ENCODE measurements at places on chromosomes 3 and 15. TPM values are rescaled to one million over a fixed set of nuclear protein-coding genes. Genes with fewer than 3 reads are reported as not detected.

DNA sequence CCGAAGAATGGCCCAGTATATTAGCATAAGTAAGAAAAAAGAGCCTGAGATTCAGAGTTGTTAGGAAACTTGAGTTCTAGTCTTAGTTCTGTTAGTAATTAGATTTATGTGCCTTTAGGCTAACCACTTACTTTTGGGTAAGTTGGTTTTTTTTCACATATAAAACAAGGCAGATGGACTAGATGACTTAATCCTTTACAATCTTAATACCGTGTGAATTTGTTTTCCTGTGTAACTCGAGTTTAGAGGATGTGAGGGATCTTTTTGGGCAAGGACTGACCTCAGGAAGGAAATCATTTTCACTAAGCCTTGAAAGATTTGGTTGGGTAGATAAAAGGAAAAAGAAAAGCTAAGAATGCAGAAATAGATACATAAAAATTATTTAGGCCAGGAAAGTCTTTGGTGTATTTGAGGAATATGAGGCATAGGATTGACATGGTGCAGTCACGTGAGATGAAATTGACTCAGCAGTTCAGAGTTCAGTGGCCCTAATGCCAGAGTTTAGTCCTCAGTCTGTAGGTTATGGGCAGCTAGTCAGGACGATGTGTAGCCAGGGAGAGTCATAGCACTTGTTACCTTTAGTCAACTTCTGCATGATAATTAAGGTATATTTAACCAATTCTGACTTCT, 34.6 kb downstream of the PAK2 start:
- H3K4me3 ChIP-seq, result no peak overlapping the region
- DNase-seq, result no peak
- H3K4me1 ChIP-seq, result peaks cover 3% of the 10 kb centered on the region
- no peak overlapping the region for H3K27ac ChIP-seq

The DAZL gene
- total RNA-seq, result not detected

GRCh38 chr3:13233487-13234485, 160.6 kb upstream of the IQSEC1 start:
- DNase-seq, result no peak
- H3K27me3 ChIP-seq, result no peaks in the 10 kb centered on the region
- no peak overlapping the region for H3K27ac ChIP-seq
- no peaks in the 10 kb centered on the region for H3K4me1 ChIP-seq

- H3K27me3 ChIP-seq, result no peaks in the 10 kb centered on the region
- H3K4me3 ChIP-seq, result no peak overlapping the region
- H3K36me3 ChIP-seq, result no peaks in the 10 kb centered on the region
These were observed 50.1 kb downstream of the ITGB5 start for GRCh38 chr3:124837065-124837464.

GRCh38 chr3:128742821-128743594, 17.0 kb downstream of the RAB7A start:
- no peaks in the 10 kb centered on the region for H3K4me1 ChIP-seq
- no peak for DNase-seq
- no peak overlapping the region for H3K4me3 ChIP-seq
- H3K27me3 ChIP-seq, result no peaks in the 10 kb centered on the region
- H3K27ac ChIP-seq, result no peak overlapping the region
- no peaks in the 10 kb centered on the region for H3K36me3 ChIP-seq

GRCh38 chr3:22117751-22118346, 366.8 kb upstream of the ZNF385D start:
- H3K4me3 ChIP-seq, result no peak overlapping the region
- no peaks in the 10 kb centered on the region for H3K27me3 ChIP-seq
- H3K36me3 ChIP-seq, result no peaks in the 10 kb centered on the region
- no peaks in the 10 kb centered on the region for H3K4me1 ChIP-seq
- DNase-seq, result no peak

DNA sequence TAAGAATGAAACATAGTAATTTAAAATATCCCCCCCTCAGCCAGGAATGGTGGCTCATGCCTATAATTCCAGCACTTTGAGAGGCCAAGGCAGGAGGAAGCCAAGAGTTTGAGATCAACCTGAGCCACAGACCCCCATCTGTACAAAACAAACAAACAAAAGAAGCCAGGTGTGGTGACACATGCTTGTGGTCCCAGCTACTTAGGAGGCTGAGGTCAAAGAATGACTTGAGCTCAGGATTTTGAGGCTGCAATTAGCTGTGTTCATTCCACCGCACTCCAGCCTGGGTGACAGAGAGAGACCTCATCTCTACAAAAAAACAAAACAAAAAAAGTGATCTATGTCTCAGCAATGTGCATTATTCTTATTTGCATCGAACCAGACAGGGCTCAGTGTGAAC, 800.8 kb downstream of the MCTP2 start:
- H3K4me3 ChIP-seq, result no peak overlapping the region
- H3K27ac ChIP-seq, result no peak overlapping the region
- no peaks in the 10 kb centered on the region for H3K27me3 ChIP-seq
- no peak for DNase-seq
- no peaks in the 10 kb centered on the region for H3K4me1 ChIP-seq

DNA sequence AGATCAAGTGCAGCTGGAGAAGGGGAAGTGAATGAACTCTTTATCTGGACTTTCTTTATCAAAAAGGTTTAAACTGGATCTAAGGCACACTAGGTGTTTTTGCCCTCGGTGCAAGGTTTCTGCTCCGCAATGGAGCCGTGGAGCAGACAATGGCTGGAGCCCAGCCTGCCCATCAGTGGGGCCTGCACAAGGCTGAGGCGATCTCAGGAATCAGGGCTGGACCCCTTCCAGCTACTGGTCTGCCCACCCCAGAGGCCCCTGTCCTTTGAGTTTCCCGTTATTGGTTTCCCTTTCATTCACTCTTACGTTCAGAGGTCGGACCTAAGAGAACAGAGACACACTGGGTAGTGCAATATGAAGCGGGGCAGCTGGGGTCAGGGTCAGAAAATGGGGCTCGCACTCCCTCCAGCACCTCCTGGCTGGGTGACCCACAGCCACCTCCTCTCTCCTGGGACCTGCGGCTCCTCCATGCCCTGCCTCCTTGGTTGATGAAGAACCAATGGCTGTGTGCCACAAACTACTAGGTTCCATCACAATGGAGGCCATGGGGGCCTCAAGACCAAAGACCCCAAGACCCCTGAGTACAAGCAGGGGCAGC, 164.6 kb downstream of the CHSY1 start:
- no peaks in the 10 kb centered on the region for H3K4me1 ChIP-seq
- H3K4me3 ChIP-seq, result no peak overlapping the region
- no peak for DNase-seq
- H3K36me3 ChIP-seq, result no peaks in the 10 kb centered on the region
- no peak overlapping the region for H3K27ac ChIP-seq

DNA sequence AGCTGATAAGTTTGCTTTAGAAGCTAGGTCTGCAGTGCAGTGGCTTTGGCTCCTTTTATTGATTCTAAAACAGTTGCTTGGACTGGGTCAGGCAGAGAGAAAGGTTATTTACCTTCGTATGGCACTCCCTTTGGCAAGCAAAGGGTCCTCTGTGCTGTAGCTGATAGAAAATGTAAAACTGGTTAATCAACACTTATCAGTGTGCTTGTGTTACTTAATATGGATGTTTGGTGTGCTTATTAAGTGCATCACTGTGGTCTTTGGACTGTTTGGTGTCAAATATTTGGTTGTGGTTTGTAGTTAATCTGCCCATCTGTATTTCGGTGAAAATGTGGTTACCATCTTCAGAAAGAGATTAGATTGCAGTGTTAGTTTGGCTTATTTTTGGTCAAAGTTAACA, 16.0 kb downstream of the UBE2E2 start:
- H3K4me1 ChIP-seq, result no peaks in the 10 kb centered on the region
- H3K27me3 ChIP-seq, result no peaks in the 10 kb centered on the region
- DNase-seq, result no peak

- DNase-seq, result no peak
- H3K27ac ChIP-seq, result no peak overlapping the region
- H3K36me3 ChIP-seq, result no peaks in the 10 kb centered on the region
- no peaks in the 10 kb centered on the region for H3K4me1 ChIP-seq
- H3K4me3 ChIP-seq, result no peak overlapping the region
These were observed 650.9 kb upstream of the SEMA6D start for GRCh38 chr15:47066392-47066791.

The ACSBG1 gene
- total RNA-seq, result not detected

GRCh38 chr3:134617608-134618477, 33.0 kb downstream of the KY start:
- no peak overlapping the region for H3K27ac ChIP-seq
- no peaks in the 10 kb centered on the region for H3K27me3 ChIP-seq
- no peak overlapping the region for H3K4me3 ChIP-seq
- no peaks in the 10 kb centered on the region for H3K4me1 ChIP-seq
- no peak for DNase-seq

The GPR149 gene
- not detected for total RNA-seq

GRCh38 chr3:138781012-138781470, 53.7 kb downstream of the PIK3CB start:
- DNase-seq, result no peak
- H3K4me1 ChIP-seq, result no peaks in the 10 kb centered on the region
- H3K36me3 ChIP-seq, result no peaks in the 10 kb centered on the region
- no peak overlapping the region for H3K4me3 ChIP-seq

DNA sequence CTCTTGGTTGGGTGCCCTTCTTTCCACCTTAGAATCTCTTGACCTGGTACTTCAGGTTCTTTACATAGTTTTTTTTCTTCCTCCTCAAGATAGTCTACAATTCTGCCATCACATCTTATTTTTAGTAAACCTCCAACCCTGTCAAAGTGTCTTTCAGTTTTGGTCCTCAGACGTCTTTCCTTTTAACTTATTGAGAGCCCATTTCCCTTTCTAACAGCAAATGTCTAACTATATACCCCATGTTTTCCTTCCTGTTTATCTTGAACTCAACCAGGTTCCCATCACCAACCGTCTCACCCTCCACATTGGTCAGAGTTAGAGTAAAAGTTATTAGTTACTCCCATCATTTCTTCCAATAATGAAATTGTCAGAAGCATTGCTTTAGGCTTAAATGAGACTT, 10.4 kb downstream of the KBTBD12 start:
- H3K27me3 ChIP-seq, result no peaks in the 10 kb centered on the region
- no peak for DNase-seq
- H3K27ac ChIP-seq, result no peak overlapping the region
- H3K36me3 ChIP-seq, result no peaks in the 10 kb centered on the region

- no peak overlapping the region for H3K4me3 ChIP-seq
- H3K36me3 ChIP-seq, result no peaks in the 10 kb centered on the region
- H3K27me3 ChIP-seq, result no peaks in the 10 kb centered on the region
- no peak overlapping the region for H3K27ac ChIP-seq
These were observed 281.3 kb downstream of the UBE2E2 start for GRCh38 chr3:23484386-23484785.

DNA sequence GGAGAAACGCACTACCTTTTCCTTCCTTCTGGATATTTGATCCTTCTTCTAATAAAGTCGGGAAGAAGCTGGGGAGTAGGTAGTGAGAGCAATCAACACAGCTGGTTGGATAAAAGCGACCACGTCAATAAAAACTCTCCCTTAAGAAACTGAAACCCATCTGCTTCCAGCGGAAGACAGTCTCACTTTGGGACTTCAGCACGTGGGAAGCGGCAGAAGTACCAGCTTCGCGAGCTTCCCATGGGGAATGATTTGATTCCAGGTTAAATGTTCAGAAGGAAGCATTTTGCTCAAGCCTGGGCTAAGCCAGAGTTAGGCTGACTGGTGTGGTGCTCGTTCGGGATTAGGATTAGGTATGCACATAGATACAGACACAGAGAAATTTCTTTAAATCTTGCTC, 262.3 kb upstream of the LYSMD4 start:
- no peak overlapping the region for H3K4me3 ChIP-seq
- H3K36me3 ChIP-seq, result no peaks in the 10 kb centered on the region
- H3K27ac ChIP-seq, result no peak overlapping the region
- H3K4me1 ChIP-seq, result no peaks in the 10 kb centered on the region
- no peaks in the 10 kb centered on the region for H3K27me3 ChIP-seq

The JMJD7 gene
- 4.1 TPM for total RNA-seq

DNA sequence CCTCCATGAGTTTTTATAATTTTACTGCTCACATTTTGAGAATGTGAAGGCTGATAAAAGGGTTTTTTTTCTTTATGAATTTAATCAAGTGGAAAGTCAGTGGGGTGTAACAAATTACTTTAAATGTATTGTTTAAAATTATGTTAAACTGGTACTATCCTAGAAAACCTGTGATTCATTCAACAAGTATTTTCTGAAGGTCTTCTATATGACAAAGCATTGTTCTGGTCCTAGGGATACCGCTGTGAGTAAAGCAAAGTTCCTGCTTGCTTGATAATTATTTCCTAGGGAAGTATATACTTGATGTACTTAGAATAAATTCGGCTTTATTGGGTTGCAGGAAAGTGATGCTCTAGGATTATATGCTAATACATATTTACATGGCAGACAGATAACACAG, 152.8 kb upstream of the GOLGA6L4 start:
- no peak overlapping the region for H3K4me3 ChIP-seq
- DNase-seq, result no peak
- H3K4me1 ChIP-seq, result no peaks in the 10 kb centered on the region
- peaks cover 18% of the 10 kb centered on the region for H3K27me3 ChIP-seq

The GOLGA6B gene
- total RNA-seq, result not detected

The SPINK8 gene
- not detected for total RNA-seq

GRCh38 chr3:160162440-160162839, 62.8 kb upstream of the C3orf80 start:
- no peak overlapping the region for H3K4me3 ChIP-seq
- no peaks in the 10 kb centered on the region for H3K36me3 ChIP-seq
- no peak for DNase-seq
- no peaks in the 10 kb centered on the region for H3K4me1 ChIP-seq
- no peak overlapping the region for H3K27ac ChIP-seq

GRCh38 chr3:64010199-64010598, 13.1 kb downstream of the PSMD6 start:
- no peaks in the 10 kb centered on the region for H3K27me3 ChIP-seq
- no peak for DNase-seq
- no peaks in the 10 kb centered on the region for H3K36me3 ChIP-seq

- peaks cover 5% of the 10 kb centered on the region for H3K4me1 ChIP-seq
- no peaks in the 10 kb centered on the region for H3K36me3 ChIP-seq
- H3K27me3 ChIP-seq, result no peaks in the 10 kb centered on the region
- DNase-seq, result no peak
- no peak overlapping the region for H3K4me3 ChIP-seq
These were observed 57.3 kb downstream of the GPR171 start for GRCh38 chr3:151145713-151146070.

GRCh38 chr3:24048843-24049242, 103.8 kb downstream of the NR1D2 start:
- DNase-seq, result no peak
- no peaks in the 10 kb centered on the region for H3K27me3 ChIP-seq
- H3K27ac ChIP-seq, result peak overlapping the region; percentile 85
- no peak overlapping the region for H3K4me3 ChIP-seq

DNA sequence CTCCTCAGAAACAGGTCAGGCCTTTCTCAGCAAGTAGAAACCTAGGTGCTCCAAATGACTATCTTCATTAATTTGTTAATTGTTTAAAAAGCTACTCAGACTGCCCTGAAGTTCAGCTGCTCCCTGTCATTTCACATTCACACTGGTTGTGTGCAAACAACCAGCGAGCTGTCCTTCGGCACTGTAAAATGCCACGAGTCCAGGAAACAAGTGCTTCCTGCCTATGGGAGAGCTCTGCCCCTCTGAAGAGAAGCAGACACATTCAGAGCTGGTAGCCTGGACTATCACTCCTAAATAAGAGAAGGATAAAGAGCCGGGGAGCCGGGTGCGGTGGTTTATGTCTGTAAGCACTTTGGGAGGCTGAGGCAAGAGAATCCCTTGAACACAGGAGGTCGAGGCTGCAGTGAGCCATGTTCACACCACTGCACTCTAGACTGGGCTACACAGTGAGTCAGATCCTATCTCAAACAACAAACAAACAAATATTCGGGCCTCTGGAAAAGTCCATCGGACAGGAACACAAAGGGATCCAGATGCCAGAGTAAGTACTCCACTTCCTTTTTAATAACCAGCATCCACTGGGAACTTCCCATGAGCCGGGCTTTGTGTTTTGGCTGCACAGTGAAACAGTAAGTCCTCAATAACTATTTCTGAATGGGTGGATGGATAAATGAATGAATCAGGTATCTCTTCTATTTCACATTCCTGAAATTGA, 114.4 kb upstream of the WNT5A start:
- DNase-seq, result no peak
- H3K36me3 ChIP-seq, result no peaks in the 10 kb centered on the region
- no peaks in the 10 kb centered on the region for H3K27me3 ChIP-seq
- no peak overlapping the region for H3K4me3 ChIP-seq
- no peak overlapping the region for H3K27ac ChIP-seq
